EH (cell line): ENCODE measurements at places on chromosomes 5 and 9.

GRCh38 chr5:2199697-2200096, 317.0 kb upstream of the IRX4 start:
- DNase-seq: no peak

DNA sequence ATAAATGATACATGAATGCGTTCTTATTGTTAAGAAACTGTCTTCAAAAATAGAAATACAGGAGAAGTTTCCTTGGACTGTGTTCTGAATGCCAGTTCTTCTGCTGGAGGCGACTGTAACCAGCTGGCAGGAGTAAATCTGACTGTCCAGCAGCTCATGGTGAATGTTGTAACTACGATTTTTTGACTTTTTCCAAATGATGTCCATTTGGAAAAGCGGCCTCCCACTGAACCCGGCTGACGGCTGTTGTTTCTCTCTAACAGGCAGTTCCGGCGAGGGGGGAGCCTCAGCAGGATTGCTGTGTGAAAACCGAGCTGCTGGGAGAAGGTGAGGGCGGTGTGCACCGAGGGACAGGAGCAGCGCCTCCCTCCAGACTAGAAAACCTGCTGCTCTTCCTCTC, 91.9 kb downstream of the EHMT1 start:
- DNase-seq: no peak

DNA sequence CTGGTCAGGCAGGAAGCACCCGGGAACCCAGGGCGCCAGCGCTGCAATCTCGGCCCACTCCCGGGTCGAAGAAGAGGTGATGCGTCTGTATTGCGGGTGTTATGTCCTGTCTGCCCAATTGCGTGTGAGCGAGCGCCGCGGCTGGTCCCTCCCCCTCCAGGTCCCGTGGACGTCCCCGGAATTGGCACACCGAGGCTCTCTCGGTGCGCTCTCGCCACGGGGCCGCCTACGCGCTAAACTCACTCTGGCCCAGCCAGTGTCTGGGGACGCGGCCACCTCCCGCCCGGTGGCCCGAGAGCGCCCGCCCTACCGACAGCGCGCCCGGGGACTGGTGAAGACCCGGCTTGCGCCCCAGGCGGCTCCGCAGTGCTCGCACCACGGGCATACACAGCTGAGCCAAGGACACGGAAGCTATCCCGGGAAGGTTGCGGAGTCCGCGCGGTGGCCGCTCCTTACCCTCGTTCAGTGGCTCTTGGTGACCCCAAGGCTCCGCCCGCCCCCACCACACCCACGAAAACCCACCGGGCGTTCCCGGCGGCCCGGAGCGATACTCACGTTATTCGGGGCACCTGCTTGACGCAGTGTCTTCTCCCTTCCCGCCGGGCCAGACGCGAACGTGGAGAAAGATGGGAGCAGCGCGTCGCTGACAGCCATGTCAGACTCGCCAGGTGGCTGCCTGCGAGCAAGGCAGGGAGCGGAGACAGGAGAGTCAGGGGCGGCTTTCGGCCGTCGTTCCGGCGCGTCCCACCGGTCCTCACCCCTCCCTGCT, 1.0 kb downstream of the KLF4 start:
- peak; percentile 60 for DNase-seq

DNA sequence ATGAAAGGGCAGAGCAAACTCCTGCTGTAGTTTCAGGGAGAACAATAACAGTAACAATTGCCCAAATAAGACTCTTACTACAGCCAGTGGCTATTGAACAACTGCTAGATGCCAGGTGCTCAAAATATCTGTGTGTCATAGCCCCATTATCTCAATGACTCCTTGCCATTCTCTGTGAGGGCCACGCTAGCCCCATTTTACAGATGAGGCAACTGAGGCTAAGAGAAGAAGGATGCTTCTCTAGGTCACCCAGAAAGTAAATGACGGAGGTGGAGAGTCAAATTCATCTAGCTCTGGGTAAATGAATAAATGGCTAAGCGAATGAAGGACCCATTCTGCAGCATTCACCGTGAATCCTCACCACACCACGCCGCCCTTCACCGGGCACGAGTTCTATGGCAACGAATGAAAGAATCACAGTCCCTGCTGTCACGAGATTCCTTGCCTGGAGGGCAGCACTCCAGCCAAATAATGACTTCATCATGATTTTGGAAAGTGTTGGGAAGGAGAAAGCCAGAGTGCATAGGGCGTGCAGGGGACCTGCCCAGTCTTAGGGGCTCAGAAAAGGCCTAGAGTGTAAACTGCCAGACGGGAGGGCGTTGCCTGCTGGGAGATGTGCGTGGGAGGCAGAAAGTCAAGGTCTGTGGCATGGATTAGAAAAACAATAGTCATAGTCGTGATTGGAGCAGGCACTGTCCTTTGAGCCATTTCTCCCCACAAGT, 147.2 kb downstream of the C9orf50 start:
- DNase-seq: peak; percentile 78

DNA sequence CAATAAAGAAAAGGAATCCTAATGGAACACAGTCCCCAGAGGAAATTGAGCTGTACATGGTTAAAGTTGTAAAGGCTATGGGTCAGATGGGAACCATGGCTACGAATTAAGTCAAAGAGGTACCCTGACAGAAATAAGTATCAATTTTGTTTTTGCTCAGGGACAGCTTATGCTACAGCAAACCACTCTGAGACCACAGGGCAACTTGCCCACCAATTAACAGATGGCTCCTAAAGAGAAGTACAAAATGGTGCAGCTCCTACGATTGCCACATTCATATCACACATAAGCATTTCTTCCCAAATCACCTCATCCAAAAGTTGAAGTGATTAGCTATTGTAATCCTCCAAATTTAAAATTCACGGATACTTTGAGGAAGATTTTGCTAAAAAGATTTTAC, 83.0 kb downstream of the ELAVL2 start:
- DNase-seq: no peak

- DNase-seq: peak; percentile 33
Measured at GRCh38 chr5:50767588-50767987, 101.2 kb downstream of the PARP8 start.

GRCh38 chr9:15113288-15113687, 193.7 kb downstream of the TTC39B start:
- no peak for DNase-seq

DNA sequence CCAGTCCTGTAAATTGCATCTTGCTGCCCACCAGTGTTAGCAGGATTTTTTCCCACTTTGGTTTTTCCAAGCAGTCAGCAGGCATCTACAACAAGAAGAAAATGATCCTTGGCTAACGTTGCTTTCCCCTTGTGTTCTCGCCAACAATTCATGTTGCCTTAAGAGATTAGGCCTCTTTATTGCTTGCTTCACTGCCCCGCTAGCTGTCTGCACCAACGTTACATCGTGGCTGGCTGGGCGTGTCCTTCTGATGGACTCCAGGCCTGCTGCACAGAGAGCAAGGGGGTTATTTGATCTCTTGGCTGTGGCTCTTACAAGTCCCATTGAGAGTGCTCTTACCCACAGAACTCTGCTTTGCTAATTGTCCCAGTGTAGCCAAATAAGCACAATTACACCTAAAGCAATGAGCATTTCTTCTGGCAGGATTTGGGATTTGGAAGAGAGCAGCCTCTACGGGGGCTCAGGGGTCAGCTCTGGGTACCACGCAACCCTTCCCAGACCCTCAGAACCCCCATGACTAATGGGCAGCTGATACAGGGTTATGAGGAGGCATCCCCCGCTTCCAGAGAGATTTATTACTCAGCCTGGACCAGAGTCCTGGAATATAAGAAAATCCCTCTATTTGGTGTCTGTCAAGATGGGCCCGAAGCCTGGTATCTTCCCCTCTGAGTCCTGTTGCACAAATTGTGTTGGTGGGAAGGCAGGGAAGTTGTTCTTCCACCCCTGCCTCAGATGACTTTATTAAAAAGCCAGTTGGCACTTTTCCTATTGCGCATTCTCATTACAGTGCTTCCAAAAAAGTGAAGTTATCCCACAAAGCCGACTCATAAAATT, 17.6 kb downstream of the DCANP1 start:
- no peak for DNase-seq

GRCh38 chr5:116301110-116301509, 216.3 kb downstream of the COMMD10 start:
- no peak for DNase-seq

DNA sequence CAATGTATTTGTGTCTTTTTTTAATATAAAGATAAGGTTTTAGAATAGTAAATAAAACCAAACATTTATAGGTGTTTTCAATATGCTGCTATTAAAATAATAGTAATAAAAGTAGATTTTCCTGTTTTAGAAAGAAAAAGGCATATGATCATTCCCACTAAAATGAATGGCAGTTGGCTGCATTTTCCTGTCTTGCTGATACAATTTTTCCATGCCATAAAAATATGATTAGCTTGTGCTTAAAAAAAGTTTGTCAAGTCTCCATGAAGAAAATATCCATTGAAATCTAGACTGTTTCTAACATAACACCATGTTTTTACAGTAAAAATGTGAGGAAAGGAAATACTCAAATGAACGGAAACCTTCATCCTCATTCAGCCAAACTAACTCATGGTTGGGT, 65.0 kb downstream of the FBXL7 start:
- DNase-seq: no peak

- DNase-seq: peak; percentile 74
Measured at GRCh38 chr9:2722715-2723114, 5.4 kb downstream of the KCNV2 start.

DNA sequence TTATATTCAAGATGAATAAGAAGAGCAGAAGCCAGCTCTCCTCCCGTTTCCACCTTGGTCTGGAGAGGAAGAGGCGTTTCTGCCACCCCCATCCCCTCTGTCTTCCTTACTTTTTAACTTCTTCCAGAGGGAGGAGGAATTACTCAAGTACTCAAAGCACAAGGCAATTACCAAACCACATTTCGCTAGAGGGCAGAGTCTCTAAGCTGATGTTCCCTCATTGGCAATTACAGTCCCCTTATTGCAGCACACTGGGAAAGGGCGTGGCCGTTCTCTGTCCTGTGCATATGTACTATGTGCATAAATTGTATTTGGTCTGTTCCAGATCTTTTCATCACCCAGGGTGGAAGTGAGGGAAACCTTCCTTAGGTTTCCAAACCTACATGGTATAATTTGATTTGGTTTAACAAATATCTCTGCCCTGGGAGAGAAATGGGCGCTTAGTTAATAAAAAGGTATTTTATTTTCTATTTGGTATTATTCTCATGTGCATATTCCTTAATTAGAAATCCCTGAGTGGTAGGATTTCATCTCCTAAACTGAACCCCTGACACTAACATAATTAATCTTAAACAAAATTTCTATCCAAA, 29.8 kb upstream of the ALDOB start:
- DNase-seq: peak; percentile 84

DNA sequence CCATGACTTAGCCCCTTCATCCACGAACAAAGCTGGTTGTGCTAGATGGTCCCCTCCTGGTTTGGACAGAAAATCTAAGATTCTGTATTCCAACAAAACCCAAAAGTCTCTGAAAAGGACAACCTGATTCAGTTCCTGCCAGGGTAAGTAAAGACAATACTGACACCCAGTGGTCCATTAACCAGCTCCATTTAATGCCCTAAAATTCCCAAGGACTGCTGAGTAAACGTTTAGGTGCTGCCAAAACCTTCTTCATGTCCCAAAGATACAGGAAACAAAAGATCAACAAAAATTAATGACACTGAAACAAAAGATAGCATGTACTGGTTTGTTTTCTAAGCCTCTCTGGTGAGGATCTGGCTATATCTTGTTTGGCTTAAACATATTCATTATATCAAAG, 25.3 kb upstream of the PPP1R2B start:
- DNase-seq: peak; percentile 41

DNA sequence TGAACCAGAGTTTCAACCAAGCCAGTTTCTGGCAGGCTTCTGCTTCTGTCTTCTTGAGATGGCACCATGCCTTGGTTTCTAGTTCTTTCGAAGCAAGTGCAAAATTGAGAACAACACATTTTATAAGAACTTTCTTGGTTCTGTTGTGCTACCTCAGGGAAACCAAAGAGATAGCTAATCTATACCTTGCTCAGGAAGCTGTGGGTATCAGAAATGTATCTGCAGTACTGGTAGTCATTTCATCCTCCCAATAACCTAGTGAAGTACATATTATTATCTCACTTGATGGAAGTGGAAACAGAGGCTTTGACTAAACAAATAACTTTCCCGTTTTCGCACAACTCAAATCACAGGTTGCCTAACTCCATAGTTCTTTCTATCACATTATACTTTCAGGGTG, 246.6 kb downstream of the ENC1 start:
- no peak for DNase-seq

- no peak for DNase-seq
Measured at GRCh38 chr9:114888607-114889006, 41.8 kb downstream of the TNFSF8 start.

GRCh38 chr9:134208981-134209725, 44.8 kb upstream of the RNU6ATAC start:
- DNase-seq: no peak

- DNase-seq: peak; percentile 64
Measured at GRCh38 chr9:4299005-4299795, 668 bp downstream of the GLIS3 start.

GRCh38 chr9:3887786-3888496, 362.1 kb upstream of the RFX3 start:
- no peak for DNase-seq

DNA sequence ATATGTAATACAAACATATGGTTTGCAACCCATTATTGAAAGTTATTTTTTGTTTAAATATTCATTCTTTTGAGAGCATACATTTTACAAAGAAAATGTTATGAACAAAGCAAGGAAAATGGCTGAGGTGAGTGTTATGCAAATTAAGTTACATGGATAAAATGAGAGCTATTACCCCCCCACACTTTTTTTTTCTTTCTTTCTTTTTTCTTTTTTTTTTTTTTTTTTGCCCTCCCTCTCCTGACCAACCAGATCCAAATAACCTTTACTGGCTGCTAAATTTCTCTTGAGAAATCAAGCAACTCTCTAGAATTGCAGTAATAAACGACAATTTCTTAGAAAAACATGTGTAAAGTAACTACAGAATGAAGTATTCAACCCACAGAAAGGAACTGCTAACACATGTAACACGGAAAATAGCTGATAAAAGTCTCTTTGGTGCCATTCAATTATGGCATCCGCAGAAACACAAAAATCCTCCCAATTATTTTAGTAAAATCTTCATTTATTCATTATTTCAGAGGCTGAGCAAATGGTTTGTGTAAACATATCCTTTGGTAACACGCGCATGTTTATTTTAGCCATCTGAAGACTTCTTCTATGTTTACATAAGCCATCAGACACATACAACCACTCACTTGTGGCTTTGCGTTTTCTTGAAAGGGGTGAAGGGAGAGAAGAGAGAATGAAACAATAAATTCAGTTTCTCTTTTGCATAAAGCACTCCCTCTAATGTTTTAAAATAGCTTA, 216.1 kb downstream of the NFIB start:
- no peak for DNase-seq

DNA sequence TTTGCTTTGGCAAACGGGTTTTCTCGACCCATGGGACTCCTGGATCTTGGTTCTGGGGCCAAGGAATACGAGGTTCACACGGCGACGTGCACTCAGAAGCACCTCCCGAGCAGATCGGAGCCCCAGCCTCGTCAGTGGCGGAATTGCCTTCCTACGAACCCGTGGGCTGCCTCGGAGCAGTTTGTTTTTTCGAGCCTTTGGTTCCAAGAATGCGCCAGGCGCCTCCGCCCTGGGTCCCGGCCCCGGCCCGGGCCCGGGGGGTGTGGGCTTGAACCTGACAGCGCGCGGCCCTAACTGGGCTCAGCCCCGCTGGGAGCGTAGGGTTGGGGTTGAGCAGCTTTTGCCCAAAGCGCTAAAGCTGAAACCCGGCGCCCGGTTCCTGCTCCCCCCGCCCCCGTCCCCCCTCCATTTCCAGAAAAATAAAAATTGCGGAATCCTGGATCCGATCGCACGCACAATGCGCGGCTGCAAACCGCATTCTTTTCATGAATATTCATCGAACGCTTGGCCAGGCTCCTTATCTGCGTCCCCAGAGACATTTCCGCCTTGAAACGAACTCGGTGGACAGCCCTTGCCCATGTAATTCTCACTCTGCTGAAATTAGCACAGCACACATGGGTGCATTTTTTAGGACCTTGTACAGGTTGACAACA, 1.0 kb downstream of the BASP1 start:
- peak; percentile 86 for DNase-seq
